ENCODE measurements at places on chromosomes 12 and 14.

GRCh38 chr12:130117701-130118100 lies 44.6 kb upstream of the FZD10 start:
- DNase-seq = no peak

DNA sequence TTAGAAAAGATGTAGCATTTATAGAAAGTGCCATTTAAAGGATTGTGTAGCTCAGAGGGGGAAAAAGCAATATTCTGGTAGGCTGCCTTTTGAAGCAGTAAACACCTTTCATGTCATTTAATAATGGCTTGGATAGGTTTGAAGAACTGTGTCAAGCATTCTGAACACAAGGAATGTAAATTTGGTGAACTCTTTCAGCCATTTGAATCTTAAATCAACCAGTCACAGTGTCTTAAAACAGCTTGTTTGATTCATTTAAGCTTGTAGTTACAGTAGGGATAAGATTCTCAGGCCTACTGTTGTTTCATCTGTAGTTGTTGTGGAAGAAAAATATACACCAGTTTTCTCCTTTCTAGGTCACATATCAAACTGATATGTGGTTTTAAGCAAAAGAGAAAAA lies 299.4 kb upstream of the NOVA1 start:
- DNase-seq = no peak

DNA sequence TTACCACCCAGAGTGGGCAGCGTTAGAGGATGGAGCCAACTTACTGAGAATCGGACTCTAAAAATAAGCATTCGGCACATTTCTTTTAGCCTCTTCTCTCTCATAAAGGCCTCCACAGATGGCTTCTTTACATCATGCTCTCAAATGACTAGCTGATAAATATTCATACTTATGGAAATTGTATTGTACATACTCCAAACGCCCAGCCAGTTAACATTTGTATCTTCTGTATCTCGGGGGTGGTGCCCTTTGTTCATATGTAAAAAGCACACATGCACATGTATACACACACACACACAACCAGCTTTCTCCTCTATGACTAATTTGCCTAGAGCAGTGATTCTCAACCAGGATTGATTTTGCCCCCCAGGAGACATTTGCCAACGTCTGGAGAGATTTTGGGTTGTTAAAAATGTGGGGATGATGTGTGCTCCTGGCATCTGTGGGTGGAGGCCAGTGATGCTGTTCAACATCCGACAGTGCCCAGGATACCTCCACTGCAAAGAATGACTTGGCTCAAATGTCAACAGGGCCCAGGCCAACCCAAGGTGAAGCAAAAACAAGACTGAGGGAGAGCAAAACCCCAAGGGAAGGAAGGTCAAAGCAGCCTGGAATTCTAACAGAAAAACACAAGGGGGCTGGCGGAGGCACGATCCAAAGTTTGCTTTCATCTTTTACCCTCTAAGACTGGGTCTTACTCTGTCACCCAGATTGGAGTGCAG lies 15.2 kb upstream of the CDK2AP1 start:
- no peak for DNase-seq

- DNase-seq = no peak
These were observed 2.8 kb upstream of the FGF6 start for GRCh38 chr12:4448371-4448940.

GRCh38 chr12:2553388-2554126 lies 241.2 kb upstream of the FKBP4 start:
- no peak for DNase-seq

GRCh38 chr12:96425321-96425720 lies 25.1 kb upstream of the CDK17 start:
- no peak for DNase-seq

GRCh38 chr14:74720526-74720925 lies 7.6 kb downstream of the FCF1 start:
- no peak for DNase-seq

- no peak for DNase-seq
These were observed 325.7 kb downstream of the CEP128 start for GRCh38 chr14:80615831-80616230.

- DNase-seq = no peak
These were observed 35.8 kb downstream of the CCDC175 start for GRCh38 chr14:59540852-59541251.

GRCh38 chr12:51591016-51591901 lies at the start of gene SCN8A:
SCN8A (plus strand) TSS chr12:51591233; CDS start chr12:51662818, 71,585 bp downstream.
- peak; percentile 33 for DNase-seq

- DNase-seq = no peak
These were observed 690.7 kb upstream of the TBX3 start for GRCh38 chr12:115374480-115375185.

DNA sequence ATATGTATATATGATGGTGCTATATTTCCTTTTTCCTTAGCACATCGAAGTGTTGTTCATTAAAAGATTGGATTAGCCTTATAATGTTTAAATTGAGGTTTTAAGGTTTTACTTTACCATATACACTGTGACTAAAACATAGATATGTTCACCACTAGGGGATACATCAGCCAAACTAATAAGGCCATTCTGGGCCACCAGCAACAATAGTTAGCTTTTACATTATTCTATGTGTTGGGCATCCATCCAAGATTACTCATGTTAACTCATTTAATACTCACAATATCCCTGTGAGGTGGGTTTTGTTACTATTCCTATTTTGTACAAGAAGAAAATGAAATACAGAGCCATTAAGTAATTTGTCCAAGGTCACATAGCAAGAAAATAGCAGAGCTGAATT lies 202.6 kb upstream of the AVPR1A start:
- no peak for DNase-seq

DNA sequence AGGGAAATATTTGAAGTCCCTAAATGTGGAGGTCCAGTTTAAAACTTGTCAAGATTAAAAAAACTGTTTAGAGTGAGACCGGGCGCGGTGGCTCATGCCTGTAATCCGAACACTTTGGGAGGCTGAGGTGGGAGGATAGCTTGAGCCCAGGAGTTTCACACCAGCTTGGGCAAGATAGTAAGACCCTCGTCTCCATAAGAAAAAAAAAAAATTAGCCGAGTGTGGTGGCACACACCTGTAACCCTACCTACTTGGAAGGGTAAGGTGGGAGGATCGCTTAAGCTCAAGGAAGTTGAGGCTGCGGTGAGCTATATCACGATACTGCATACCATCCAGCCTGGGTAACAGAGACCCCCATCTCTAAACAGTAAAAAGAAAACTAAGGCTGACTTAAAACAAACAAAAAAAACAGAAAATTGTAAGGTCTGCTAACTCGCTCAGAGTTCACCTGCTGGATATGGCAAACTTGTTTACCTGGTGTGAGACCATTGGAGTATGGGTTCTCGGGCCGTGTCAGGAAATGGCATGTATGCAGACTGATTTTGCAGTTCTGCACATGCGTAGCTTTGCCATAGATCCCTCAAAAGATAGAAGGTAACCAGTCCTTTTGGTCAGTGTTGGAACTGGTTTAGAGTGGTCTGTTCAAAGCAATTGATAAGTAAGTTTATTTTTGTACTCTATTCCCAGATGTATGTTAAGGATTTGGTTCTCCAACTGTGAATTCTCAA lies 2.1 kb downstream of the RNF10 start:
- DNase-seq = no peak

DNA sequence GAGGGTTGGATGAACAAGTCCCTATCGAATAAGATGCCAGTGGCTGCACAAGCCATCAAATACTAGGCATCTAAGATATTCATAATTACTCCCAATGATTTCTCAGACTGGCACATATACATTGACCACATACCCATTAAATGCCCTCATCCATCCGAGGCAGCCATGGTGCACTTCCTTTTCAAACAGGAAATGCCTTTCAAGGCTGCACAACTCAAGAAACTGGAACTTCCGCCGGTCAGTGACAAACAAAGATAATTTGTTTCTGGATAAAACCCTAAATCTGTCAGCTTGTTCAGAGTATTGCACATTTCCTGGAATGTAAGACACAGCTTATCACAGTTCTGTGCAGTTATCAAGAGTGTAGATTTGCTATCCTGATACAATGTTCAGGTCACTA lies 203.7 kb downstream of the RMST start:
- DNase-seq = no peak

- DNase-seq = no peak
These were observed 64.5 kb downstream of the KCNA1 start for GRCh38 chr12:4974217-4974616.

DNA sequence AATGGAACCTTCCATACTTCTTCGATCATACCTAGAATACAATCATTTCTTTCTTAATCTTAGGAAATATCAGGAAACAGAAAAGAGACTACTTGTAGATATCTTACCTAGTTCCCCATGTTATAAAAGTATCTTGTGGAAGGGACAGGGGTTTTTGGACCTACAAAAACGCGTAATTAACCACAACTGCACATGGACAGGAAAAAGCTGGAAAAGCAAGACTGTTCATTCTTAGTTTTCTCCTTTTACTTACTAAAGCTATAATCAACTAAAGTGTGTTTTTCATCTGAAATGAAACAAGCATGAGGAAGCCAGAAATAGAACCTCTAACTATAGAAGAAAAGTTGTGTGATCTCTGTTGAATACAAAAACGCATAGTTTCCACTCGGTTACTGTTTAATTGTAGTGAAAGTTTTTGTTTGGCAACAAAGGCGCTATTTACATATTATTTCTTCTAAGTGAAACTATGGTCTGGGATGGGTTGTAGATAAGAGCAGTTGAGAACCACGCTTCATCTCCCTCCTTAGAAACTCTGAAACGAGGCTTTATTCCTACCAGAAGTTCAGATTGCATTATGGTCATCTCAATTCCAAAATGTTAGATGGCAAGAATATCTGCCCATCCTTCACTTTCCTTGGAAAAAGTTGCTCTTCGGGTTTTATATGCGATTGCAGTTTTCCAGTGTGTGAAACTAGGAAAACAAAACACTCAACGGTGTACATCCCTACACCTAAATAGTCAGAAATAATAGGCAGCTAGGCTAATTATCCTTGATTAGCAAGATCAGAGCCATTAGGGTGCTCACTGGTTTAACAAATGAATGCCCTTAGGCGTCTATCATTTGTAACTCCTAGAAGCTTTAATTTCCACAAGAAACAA lies 1.1 kb downstream of the BCAT1 start:
- DNase-seq = no peak

GRCh38 chr12:49244176-49244575 lies 20.7 kb upstream of the TUBA1C start:
- DNase-seq = no peak

- no peak for DNase-seq
These were observed 162.2 kb upstream of the ALG10B start for GRCh38 chr12:38154096-38155019.

- no peak for DNase-seq
These were observed 40.3 kb downstream of the PEX5 start for GRCh38 chr12:7229741-7230140.
